Stimulated activated CD4-positive, alpha-beta T cell treated with anti-CD3 and anti-CD28 coated beads, TNF-alpha, amount 100 ng/mL, for 48 hours (primary cell): ENCODE measurements at places on chromosomes 1 and 21.

GRCh38 chr1:234724516-234725176 lies 114.7 kb upstream of the IRF2BP2 start:
- no peak for DNase-seq

- DNase-seq: no peak
These were observed 158.8 kb upstream of the NFIA start for GRCh38 chr1:60923389-60924087.

- no peak for DNase-seq
These were observed 75.8 kb upstream of the CD1D start for GRCh38 chr1:158104891-158105290.

DNA sequence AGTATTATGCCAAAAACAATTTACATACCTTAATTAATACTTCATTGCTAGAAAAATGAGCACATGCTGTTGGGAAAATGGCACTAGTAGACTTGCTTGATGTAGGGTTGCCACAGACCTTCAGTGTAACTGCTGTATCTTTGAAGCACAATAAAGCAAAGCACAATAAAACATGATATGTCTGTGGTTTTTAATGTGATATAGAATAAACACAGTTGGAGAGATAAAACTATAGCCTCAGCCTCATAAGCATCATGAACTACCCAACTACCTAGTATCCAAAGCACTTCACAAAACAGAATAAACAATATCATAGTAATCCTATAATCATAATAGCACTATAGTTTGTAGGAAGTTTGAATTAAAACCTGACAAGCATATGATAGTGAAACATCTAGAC lies 143.5 kb downstream of the SYT14 start:
- DNase-seq: no peak

DNA sequence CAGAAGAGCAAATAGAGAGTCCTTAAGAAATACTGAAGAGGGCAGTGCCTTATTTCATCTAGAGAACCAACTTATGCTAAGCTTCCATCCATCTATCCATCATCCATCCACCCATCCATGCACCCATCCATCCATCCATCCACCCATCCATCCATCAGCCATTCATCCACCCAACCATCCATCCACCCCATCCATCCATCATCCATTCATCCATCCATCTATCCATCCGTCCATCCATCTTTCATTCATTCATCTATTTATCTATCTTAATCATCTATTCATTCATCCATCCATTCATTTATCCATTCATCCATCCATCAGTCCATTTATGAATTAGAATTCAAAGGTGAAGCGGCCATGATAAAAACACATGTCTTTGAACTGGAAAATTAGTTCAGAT lies 171.5 kb upstream of the FMN2 start:
- DNase-seq: no peak

- DNase-seq: no peak
These were observed 200.0 kb downstream of the SLC45A1 start for GRCh38 chr1:8517661-8518489.

- DNase-seq: no peak
These were observed 75.9 kb downstream of the SWT1 start for GRCh38 chr1:185232874-185233273.

DNA sequence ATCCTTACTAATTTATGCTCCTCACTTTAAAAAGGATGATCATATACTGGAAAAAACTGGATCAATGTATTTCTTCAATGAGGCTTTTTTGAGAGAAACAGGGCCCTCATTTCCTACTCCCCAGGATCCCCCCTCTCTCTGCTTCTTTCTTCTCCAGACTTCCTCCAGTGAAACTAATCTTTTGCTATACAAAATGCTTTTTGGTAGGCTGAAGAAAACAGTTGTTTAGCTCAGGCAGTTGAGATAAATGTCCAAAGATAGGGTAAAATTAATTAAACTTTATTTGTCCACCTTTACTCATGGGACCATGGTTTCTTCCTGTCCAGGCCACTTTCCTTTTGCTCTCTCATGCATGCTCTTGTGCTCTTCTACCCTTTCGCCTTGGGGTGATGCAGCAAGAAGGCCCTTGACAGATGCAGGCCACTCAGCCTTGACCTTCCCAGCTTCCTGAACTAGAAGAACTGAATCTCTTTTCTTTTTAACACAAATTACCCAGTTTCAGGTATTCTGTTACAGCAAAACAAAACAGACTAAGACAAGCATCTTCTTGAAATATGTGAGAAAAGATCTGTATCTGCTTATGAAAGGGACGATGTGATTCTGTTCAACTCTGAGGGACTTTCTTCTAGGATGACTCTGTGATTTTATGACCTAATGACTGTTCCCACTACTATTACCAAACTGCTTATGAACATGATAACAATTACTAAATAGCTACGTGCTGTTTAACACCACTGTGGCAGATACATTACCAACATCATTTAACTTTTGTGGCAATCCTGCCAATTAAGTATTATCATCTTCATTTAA lies 63.7 kb downstream of the NVL start:
- no peak for DNase-seq

DNA sequence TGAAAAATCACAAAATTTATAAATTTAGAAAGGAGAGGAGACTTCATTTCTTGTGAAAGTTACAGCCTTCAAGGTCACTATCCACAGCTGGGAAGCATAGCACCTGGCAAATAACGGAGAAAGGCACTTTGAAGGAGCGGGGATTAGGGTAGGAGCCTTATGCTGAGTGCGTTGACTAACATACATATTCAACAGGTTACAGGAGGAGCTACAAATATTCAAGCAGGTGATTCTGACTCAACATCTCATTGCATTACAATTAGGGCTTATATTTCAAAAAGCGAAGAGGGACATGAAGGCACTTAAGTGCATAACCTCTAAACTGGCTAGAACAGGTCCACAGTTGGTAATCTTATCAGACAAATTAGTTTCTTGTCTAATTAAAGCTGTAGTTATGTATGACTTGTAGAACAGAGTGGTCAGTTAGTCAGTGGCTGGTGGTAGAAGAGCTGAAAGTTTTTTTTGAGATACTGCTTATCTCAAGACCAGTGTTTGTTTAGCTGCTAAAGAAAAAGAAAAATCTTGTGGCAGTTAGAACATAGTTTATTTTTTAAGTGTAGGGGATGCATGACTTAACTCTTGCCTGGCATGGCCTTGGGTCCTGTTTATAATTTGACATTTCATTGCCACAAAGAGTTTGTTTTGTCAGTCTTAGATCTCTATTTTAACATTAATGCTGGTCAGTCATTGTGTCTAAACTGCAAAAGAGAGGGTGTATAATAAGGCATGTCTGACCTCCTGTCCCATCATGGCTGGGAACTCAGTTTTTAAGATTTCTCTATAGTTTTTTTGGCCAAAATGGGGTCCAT lies 311.5 kb downstream of the DUSP10 start:
- no peak for DNase-seq
